ENCODE measurements at places on chromosomes 5 and 9.

- no peak for DNase-seq
Observed at GRCh38 chr5:7329141-7329540, 66.8 kb upstream of the ADCY2 start.

- DNase-seq = no peak
Observed at GRCh38 chr5:96922499-96923244, 13.2 kb upstream of the LNPEP start.

DNA sequence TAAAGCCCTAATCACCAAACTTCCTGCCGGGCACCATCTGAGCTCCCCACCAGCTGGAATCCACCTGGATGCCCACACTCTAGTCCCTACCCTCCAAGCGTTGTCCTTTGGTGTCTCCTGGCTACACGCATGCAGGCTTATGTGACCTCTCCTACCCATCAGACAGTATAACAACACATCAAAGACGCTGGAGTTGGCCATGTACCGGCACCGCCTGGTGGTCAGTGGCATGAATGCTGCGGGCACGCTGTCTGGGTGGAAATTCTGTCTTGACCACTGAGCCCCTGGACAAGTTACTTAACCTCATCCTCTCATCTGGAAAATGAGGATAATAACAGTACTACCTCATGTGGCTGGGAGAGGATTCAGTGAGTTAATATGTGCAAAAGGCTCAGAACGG is 23.4 kb upstream of the CORO2A start:
- DNase-seq = no peak

GRCh38 chr5:28165096-28165495 is 1126.7 kb upstream of the CDH9 start:
- no peak for DNase-seq

DNA sequence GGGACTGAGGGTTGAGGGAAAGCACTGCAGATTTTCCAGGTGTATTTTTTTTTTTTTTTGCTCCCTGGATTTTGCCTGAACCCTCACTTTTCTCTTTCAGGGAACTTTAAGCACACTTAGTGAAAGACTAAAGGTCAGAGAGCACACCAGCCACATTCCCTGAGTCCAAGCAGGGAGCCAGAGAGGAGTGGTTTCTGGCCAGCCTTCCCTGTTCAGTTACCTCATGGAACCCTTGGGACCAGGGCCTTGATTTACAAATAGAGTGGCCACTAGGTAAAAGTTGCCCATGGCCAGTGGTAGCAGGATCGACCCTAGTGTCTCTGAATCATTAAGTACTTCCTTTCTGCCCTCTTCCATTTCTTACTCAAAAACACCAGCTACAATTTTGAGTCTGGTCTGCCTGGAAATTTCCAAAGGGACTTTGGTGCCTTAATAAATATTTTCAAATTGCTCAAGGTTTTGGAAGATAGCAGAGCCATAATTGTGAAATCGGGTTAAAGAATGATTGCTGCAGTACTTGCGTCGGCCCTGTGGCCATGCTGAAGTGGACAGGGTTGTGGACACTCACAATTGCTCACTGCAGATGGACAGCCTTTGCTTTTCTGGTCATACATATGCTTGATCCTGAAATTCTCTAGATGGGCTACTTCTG is 14.5 kb downstream of the PALM2AKAP2 start:
- DNase-seq = no peak

DNA sequence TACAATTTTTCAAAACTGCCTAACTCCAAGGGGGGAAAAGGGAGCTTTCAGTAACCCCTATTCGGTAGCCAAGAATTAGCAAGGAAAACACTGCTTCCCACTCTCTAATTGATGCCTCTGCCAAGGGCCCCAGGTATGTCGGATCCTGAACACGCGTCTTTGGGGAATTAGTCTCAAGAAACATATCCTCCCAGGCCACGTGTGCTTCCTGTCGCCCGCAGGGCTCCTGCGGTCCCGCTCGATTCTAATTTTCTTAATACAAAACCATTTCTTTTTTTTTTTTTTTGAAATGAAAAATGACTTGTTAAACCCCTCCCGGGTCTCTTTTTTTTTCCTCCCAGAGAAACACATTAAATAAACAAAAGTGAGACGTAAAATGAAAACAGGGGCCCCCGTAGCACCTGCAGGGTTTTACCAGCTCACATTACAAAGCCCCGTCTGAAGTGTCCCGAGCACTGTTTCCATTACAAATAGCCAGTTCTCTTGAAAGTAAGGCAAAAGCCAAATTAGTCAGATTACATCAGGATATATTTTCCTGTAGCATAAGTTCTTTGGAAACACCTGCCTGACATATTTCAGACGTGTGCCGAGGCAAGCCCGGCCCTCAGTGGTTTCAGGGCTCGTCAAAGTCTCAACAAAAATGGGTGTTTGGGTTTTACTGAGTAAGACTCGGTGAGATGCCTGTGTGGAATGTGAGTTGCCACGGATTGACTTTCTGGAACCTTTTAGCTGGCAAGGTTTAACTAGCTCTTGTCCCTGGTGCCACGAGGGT is 21.5 kb downstream of the SMIM23 start:
- no peak for DNase-seq

- no peak for DNase-seq
Observed at GRCh38 chr9:118643118-118643517, 726.1 kb downstream of the BRINP1 start.

DNA sequence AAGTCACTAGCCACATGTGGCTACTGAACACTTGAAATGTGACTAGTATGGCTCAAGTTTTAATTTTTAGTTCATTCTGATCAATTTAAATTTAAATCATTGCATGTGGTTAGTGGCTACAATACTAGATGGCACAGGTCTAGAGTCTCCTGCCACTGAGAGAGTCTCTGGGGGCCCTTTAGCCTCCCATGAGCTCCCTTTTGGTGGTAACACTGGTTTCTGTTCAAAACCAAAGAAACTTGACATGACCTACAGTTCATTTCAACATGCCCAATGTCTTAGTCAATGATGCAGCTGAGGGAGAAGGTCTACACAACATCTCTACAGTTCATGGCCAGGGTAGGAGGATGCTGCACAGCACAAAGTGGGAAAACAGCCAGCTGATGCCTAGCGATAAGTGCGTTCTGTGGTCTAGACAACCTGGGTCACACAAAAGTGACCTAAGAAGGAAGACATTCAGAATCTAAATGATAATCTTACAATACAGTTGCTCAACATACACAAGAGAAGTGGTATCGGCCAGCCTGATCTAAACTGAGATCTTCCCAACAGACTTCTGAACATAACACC is 121.0 kb downstream of the AUH start:
- no peak for DNase-seq

DNA sequence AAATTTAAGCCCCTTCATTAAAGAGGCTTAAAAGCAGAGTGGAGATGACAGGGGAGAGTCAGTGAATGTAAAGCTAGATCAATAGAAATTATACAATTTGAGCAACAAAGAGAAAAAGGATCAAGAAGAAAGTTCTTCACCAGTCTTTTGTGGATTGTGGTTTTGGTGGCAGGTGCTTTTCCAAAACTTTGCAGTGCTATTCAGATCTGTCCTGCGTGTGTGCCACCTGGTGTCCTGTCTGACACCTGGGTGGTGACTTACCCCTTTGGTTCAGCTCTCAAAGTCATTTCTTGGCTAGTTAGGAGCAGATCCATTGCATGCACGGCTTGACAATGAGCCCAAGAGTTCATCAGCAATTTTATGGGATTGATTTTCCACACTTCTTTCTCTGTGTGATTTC is 69.4 kb downstream of the SREK1 start:
- no peak for DNase-seq

DNA sequence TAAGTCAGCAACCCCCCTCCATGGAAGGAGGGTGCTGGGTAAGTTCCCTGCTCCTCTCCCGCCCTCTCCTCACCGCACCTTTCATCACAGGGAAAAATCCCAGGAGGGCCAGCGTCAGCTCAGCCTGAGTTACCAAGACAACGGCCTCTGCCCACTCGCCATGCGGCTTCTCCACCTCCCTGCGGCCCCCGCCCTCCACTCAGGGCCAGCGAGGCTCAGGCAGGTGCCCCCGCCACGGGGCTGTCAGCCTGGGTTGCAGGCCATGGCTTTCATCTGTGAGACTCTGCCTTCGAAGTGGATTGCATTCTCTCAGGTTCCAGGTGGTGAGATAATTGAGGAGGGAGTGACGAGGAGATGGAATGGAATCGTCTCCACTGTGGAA is 27.2 kb upstream of the LAMC3 start:
- DNase-seq = no peak

All from heart left ventricle (tissue), 16 donors.